Bronchial epithelial cell (primary cell): ENCODE measurements at places on chromosomes 2 and 18. TPM values are rescaled to one million over a fixed set of nuclear protein-coding genes. Genes with fewer than 3 reads are reported as not detected.

The COL5A2 gene
- 7.4 and 9.3 TPM in 2 replicates for total RNA-seq

The ANKAR gene
- 2.1 and 3.7 TPM in 2 replicates for total RNA-seq

The DAW1 gene
- total RNA-seq: 0.13 and 0.26 TPM in 2 replicates

The SOCS6 gene
- 51.6 and 52.7 TPM in 2 replicates for total RNA-seq

The ZNF519 gene
- 0.64 and 1.3 TPM in 2 replicates for total RNA-seq

The CYTIP gene
- total RNA-seq: not detected in 2 replicates

The TNFRSF11A gene
- total RNA-seq: under 0.01 and 1.2 TPM in 2 replicates

The POTEI gene
- total RNA-seq: not detected in 2 replicates

The LRP1B gene
- under 0.01 TPM in 1 of 2 replicates, not detected in the other for total RNA-seq

The CXCR4 gene
- under 0.01 TPM in 1 of 2 replicates, not detected in the other for total RNA-seq

The CXCR2 gene
- total RNA-seq: 0.13 TPM in 1 of 2 replicates, not detected in the other

The ARID5A gene
- 2.9 and 3.7 TPM in 2 replicates for total RNA-seq

The IL36G gene
- 0.51 TPM in 1 of 2 replicates, not detected in the other for total RNA-seq

The ICA1L gene
- total RNA-seq: 1.6 and 2.3 TPM in 2 replicates

- no peak for DNase-seq
Observed at GRCh38 chr2:48943436-48943835, 187.9 kb upstream of the LHCGR start.

DNA sequence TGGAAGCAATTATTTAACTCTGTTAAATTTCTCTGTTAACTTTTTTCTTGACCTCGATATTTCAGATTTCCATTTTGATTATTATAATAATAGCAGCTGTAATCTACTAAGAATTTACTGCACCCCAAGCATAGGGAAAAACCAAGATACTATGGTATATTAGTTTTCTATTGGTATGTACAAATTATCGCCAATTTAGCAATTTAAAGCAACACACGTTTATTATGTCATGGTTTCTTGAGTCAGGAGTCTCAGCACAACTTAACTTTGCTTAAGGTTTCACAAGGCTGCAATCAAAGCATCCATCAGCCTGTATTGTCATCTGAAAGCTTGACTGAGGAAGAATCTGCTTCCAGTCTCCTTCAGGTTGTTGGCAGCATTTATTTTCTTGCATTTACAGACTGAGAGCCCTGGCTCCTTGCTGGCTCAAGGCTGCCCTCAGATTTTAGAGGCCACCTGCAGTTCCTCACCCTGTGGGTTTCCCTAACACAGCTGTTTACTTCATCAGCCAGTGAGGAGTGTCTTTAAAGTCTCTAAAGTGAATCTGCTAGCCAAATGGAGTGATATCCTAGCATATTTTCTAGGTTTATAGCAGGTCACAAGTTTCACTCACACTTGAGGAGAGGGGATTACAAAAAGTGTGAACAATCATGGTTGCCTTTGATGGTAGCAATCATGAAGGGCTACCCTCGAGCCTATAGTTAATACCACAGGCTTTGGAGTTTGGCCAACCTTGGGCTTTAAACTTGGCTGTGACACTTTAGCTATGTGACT, 4.4 kb upstream of the VPS54 start:
- no peak for DNase-seq

GRCh38 chr2:152740743-152741328, 22.4 kb downstream of the ARL6IP6 start:
- DNase-seq: peak; percentile 73

DNA sequence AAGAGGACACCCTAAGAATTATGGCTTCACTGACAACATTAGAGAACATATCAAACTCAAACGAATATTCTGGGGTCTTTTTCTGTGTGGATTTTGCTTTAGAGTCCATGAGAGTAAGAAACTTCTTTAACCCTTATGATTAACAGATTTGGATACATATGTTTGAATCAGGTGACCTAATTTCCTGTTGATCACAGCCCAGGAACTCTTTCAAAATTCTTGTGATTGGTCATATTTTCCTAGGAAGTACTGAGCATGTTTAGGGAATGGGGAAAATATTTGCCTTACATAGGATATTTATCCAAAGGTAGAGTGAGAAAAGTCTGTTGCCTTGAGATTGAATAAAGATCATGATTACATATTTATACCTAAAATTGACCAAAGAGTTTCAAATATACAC, 160.0 kb downstream of the KCNH7 start:
- peak; percentile 65 for DNase-seq

GRCh38 chr18:32612651-32613050, 142.0 kb upstream of the GAREM1 start:
- DNase-seq: no peak

- no peak for DNase-seq
Observed at GRCh38 chr18:48360376-48361021, 48.7 kb downstream of the ZBTB7C start.

DNA sequence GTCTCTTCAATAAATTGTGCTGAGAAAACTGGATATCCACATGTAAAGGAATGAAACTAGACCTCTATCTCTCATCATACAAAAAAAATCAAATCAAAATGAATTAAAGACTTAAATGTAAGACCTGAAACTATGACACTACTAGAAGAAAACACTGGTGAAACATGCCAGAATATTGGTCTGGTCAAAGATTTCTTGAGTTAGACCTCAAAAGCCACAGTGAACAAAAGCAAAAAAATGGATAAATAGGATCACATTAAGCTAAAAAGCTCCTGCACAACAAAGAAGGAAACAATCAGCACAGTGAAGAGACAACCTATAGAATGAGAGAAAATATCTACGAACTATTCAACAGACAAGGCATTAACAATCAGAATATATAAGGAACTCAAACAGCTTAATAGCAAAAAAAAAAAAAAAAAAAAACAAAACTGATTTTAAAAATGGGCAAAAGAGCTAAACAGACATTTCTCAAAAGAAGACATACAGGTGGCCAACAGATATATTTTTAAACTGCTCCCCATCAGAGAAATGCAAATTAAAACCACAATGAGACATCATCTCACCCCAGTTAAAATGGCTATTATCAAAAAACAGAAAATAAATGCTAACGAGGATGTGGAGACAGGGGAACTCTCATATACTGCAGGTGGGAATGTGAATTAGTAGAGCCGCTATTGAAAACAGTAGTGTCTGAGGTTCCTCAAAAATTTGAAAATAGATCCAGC, 66.3 kb downstream of the NCKAP1 start:
- no peak for DNase-seq

- peak; percentile 22 for DNase-seq
Observed at GRCh38 chr18:58578835-58579560, 49.9 kb downstream of the ALPK2 start.

- DNase-seq: no peak
Observed at GRCh38 chr2:12879649-12880048, 162.9 kb downstream of the TRIB2 start.

DNA sequence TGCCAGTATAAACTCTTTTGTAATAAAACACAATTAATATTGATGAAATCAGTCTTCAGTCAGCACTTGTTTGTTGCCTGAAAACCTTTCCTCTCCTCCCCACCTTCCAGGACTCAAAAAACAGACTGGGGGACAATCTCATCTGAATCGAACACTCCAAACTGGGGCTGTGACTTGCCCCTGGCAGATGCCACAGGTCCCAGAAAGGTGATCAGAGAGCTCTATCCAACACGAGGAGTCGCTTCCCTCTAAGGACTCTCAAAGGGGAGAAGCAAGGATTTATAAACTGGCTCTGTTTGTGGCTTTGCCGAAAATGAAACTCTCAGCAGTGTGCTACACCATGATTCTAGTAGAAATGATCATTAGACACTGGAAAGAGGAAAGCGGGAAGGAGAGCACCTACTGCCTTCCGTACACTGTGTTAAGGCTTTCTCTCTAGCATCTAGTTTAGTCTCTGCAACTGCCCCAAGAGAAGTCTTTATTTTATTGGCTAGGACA, 199.2 kb downstream of the TGIF1 start:
- no peak for DNase-seq

DNA sequence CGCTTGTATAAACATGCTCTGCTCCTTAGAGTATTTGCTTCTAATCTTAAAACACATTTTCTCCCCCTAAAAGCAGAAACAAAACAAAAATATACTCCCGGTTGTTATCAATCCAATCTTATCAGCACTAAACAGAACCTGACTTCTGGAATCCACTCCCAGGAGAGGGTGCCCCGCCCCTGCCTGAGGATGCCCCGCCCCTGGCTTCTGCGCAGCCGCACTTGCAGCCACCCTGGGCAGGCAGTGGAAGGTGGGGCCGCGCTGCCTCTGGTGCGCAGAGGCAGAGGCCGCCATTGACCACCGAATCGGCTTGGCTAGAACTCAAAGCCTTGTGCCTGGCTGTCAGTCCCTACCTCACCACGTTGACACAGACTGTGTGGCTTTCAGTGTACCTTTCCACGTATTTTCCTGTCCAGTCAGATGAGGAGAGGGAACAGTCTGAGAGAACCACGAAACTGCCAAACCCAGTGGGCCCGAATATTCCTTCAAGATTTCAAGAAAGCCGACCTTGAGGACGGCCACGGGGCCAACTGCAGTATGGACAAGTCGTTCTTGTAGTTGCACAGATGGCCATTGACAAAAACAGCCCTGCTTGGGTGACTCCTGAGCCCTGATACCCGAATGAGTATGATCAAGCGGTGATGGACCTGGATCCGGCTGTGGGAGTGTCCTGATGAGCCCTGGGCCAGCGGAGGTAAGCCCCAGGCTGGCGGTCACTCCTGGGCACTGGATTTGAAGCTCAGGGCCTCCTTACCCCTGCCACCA, 46.2 kb upstream of the ARHGAP28 start:
- DNase-seq: peak; percentile 38

DNA sequence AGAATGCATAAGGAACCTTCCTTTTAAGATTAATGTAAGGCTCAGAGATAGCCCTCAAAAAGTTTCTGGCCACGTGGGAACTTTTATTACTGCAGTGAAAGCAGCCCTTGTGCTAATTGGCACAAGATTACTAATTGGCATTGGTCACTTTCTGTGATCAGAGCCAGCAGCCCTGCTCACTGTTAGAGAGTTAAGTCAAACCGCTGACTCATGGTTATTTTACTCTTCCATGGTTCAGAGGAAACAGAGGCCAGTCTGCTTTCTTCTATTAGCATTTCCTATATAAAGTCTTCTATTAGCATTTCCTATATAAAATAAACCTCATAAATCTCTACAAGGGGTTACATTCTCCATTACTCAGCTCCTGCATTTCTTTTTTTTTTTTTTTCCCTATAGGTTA, 1.5 kb upstream of the SLC35G4 start:
- peak; percentile 3 for DNase-seq

DNA sequence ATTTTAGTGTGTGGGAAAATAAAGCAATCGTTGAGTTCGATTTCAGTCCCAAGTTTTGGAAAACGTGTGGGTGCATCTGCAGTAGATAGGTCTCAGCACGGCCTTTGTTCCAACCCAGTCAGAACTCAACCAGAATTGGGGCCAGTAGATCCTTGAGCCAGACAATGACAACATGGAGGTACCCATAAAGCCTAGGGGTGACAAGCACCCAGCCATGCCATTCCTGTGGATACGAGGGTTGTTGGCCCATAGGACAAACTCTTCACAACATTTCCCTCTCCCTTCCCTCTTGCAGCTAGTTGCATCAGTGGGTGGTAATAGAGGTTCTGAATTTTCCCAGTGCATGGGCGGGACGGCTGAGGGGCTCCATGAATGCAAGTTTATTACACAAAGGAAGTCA, 60.1 kb downstream of the ST3GAL5 start:
- DNase-seq: no peak

GRCh38 chr2:223464071-223464470, 138.1 kb downstream of the SCG2 start:
- no peak for DNase-seq

DNA sequence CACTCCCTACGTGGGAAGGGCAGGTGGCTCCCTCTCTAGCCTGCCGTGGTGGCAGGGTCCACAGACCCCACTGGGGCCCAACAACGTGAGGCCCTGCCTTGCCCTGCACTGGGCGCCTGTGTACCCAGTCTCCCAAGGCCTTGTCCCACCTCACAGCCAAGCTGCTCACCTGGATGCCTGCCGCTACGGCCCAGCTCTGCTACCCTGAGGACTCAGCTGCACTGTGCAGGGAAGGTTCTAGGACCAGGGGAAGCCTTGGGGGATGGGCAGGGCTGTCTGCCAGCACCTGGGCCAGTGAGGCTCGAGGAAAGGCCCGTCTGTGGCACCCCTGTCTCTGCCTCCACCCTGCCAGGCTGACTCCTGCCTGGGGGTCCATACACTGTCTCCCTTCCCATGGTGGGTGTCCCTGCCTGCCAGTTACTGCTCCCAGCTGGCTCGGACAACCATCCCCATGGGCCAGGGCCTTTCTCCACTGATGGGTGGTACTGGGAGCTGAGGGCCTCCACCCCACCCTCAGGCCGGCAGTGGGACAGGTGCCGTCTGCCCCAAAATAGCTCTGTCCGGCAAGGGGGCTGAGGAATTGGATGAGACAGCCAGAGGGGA, 33.2 kb downstream of the HS6ST1 start:
- no peak for DNase-seq

DNA sequence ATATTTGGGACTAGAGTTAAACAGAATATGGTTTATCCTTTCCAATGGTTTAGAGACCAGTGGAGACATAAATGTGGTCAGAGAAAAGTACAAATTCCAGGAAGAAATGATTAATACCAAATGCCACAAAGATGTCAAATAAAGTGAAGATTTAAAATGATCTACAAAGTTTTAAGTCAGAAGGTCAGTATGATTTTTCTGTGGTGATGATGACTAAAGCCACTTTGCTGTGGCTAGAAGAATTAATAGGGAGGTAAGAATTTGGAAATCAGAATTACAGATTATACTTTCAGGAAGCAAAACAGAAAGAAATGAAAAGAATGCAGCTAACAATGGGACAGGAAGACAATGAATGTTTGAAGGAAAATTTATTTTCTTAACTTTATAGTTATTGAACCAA, 91.5 kb upstream of the CDH7 start:
- DNase-seq: peak; percentile 8

GRCh38 chr18:12254820-12255511, 805 bp downstream of the CIDEA start:
- no peak for DNase-seq

- no peak for DNase-seq
Observed at GRCh38 chr2:168751104-168751740, 51.2 kb upstream of the NOSTRIN start.

DNA sequence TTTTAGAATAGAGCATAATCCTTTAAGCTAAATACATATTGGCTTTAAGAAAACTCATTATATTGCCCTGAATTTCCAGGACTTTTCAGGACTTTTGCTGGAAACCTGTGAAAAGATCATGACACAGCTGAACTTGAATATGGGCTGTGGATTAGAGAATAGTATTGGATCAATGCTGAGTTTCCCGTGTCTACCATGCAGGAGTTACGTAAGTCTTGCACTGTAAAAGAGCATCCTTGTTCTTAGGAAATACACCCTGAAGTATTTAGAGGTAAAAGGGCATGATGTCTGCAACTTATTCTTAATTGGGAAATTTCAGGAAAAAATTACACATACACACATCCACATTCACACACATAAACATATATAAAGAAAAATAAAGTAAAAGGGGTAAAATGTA, 82.1 kb downstream of the ZFP36L2 start:
- no peak for DNase-seq

DNA sequence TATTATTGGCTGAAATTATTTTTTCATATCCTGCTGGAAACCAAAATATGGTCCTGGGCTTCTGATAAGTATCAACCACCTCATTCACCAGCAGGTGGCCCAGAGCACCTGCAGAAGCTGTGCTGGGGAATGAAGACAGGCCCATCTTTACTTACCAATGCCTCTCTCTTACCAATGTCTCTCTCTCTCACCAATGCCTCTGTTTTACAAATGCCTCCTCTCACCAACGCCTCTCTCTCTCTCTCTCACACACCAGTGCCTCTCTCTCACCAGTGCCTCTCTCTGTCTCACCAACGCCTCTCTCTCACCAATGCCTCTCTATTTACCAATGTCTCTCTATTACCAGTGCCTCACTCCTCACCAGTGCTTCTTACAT, 2.3 kb upstream of the MAL start:
- DNase-seq: no peak
